ENCODE measurements at places on chromosomes 7 and 10.

DNA sequence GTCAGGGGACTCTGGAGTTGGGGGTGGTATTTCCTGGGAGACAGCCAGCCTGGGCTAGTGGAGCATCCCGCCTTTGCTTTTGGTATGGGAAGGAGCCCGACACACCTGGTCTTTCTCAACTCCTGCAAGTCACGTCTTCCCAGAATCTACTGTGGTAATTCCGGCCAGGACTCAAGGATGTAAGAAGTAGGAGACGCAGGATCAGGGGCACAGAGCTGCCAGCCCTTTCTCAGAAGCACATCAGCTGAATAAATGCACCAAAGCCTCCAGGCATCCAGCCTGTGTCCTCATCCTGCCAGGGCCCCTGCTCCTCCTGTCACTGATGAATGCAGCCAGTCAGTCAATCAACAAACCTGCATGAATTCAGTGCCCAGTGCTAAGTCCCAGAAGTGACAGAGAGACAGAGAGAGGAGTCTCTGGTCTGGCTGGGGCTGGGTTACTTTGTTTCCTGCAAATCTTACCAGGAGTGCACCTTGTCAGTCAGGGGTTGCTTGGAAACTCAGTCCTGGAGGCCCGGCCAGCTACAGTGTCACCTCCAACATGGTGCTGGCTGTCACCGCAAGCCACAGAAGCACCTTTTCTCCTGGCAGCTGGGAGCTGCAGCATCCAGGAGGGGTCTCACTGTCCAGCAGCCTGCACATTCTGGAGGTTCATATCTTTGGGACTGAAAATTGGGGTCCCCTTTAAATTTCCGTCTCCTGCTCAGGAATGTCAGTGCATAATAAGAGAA lies 101.8 kb downstream of the PTPRE start:
- no peak for DNase-seq

- DNase-seq = peak; percentile 93
Measured at GRCh38 chr7:1611708-1612241, 41.9 kb upstream of the PSMG3 start.

- DNase-seq = no peak
Measured at GRCh38 chr7:94022550-94022949, 18.4 kb upstream of the BET1 start.

GRCh38 chr10:132735341-132735775 lies 50.6 kb downstream of the NKX6-2 start:
- no peak for DNase-seq

DNA sequence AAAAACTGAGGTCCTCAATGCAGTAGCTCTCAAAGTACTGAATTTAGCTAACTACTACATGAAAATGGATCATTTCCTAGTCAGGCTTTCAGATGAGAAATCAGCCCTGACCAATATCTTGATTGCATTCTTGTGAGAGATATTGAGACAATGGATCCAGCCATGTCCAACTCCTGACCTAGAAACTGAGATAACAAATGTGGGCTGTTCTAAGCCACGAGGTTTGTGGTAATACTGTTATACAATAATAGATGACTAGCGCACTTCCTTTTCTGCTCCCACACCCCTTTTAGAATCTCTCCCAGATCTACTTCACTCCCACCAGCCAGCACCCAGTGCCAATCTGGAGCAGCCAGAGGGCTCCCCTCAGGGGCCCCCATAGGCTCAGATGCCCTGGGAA lies 209.3 kb upstream of the KMT2E start:
- no peak for DNase-seq

DNA sequence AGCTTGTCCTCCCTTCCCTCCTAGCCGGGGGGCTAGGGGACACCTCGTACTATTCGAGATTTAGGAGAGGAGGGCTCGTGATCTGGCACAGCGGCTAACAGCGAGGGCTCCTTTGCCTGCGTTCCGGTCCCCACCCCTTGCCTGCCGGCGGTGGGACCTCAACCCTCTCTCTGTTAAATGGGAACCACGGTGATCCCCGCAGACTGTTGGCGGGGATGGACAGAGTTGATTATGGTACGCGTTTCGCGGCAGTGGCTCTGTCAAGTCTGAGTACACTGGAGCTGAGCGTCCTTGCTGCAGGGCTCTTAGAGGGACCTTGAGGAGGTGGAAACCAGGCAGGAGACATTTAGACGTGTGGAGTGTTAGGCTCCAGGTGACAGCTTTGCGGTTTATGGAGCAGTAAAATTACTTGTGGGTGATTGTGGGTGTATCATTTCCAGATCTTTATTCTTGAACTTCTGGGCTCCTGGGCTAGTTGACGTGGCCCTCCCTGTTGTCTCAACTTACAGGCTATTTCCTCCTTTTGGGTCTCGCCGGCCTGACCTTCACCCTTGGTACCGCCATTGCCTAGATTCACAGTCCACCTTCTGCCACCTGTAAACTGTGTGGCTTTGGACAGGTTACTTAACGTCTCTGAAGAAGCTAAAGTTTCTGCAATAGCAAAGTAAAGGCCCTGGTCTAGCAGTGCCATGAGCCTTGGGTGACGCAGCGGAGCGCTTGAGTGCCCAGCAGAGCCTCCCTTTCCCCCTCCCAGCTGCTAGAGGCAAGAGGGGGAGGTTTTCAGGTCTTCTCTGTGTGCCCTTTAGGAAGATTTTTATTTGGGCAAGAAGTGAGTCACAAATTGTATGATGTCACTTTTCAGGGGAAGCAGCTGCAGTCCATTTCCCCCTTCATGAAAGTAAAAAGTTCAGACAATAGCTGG lies 739 bp downstream of the CASP7 start:
- peak; percentile 78 for DNase-seq

DNA sequence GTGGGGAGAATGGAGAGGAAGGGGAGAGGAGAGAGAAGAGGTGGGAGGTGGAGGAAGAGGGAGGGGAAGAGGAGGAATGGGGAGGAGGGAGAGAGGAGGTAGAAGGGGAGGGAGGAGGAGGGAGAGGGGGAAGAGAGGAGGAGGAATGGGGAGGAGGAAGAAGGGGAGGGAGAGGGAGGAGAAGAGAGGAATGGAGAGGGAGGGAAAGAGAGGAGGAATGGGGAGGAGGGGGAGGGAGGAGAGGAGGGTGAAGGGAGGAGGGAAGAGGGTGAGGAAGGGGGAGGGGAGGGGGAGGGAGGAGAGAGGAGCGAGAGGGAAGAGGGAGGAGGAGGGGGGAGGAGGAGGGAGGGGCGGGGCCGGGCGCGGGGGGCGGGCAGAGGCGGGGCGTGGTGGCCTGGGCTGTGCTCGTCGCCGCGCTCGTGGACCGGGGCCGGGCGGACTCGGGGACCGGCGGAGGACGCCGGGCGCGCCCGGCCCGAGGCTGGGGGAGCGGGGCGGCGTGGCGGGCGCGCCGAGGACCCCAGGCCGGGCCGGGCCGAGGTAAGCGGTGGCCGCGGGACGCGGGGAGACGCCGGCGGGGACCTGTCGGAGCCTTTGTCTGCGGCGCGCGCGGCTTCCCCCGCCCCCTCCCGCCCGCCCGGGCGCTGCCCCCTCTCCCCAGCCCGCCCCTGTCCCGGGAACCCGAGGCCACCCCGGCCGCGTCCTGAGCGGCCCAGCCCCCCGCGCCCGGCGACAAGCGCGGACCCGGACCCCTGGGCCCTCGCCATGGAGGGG lies at the start of gene SLC29A4:
SLC29A4 (plus strand) TSS at position 401 of the 774 bp plus-strand sequence. CDS start 4,874 bp downstream, outside the sequence.
- peak; percentile 8 for DNase-seq

DNA sequence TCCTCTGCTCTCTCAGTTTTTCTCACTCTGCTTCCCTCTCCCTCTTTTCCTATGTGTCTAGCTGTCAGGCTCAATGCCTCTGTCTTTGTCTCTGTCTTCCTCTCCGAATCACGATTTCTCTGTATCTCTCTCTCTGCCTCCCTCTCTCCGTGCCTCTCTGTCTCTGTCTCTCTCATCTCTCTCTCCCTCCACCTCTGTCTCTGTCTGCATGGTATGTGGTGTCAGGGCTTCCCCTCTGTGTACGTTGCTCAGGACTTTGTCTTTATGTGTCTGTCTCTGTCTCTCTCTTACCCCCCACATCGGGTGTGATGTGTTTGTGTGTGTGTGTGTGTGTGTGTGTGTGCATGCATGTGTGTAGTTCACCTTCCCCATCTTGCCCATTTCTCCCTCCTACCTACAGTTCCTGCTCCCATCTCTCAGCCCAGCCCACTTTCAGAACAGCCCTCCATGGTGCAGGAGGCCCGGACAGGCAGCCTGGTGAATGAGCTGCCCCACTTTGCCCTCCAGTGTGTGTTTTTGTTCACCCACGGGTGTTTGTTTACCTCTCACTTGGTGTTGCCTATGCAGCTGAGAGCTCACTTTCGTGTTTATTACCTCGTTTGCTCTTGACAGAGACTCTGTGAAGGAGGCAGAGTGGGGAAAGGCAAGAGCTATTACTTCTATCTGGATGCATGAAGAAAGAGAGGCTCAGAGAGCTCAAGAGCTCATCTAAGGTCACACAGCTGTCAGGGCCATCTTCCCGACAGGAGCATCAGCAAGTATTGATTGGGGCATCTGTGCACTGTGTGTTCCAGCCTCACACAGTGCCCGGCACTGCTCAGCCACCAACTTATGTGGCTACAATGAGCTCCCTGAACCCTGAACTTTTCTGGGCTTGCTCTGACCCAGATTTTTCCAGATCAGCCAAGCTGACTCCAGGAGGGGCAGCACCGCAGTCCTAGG lies 163.5 kb upstream of the ZMIZ1 start:
- DNase-seq = no peak

DNA sequence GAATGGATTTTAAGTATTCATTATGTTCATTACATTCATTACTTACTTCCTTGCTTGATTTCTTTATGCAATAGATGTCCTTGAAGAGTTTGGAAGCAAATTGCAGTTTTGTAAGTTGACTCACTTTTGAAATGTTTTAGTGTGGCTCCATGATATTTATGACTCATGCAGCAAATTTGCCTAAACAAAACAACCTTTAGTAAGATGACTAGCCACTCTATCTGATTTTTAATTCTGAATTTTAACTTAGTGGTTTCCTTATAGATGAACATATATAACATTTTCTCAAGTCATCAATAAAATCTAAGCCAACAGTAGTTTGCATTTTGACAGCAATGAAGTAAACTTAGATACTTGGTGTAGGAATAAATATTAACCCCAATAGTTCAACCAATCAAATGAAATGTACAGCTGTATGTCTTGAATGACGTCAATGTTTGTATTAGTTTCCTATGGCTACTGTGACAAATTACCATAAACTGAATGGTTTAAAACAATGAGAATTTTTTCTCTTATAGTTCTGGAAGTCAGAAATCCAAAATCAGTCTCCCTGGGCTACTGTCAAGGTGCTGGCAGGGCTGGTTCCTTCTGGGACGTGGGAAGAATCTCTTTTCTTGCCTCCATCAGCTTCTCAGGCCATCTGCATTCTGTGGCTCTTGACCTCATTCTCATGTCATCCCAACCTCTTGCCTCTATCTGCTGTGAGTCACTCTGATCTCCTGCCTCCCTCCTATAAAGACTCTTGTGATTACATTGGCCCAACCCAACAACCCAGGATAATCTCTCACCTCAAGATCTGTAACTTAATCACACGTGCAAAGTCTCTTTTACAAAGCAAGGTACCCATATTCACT lies 73.4 kb downstream of the AHR start:
- peak; percentile 96 for DNase-seq

DNA sequence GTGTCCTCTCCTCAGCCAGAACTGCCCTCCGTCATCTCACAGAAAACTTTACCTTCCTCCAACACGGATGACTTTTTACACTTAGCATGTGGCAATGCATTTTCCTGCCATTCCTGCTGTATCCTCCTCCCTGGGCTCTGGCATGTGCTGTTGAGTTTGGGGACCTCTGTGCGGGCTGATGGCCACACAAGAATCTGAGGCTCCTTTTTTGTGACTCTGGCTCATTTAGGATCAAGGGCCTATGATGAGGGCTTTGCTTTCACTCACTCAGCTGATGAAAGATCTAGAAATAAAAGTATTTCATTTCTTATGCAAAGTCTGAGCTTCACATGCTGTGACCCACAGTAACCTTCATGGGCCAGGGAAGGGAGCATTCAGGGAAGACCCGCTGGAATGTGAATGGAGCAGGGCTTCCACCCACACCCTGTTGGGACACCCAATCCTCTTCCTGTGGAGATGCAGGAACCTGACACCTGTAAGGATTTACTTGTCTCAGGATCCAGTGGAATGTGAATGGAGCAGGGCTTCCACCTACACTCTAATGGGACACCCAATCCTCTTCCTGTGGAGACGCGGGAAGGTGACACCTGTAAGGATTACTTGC lies 500.3 kb upstream of the MKI67 start:
- DNase-seq = no peak

DNA sequence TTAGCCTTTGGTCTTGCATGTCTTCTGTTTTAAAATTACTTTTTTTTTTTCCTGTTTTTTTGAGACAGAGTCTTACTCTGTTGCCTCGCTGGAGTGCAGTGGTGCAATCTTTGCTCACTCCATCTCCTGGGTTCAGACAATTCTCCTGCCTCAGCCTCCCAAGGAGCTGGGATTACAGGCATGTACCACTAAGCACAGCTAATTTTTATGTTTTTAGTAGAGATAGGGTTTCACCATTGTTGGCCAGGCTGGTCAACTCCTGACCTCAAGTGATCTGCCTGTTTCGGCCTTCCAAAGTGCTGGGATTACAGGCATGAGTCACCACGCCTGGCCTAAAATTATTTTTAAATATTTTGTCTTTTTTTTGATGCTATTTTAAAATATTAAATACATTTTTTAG lies 38.5 kb downstream of the MLLT10 start:
- no peak for DNase-seq

DNA sequence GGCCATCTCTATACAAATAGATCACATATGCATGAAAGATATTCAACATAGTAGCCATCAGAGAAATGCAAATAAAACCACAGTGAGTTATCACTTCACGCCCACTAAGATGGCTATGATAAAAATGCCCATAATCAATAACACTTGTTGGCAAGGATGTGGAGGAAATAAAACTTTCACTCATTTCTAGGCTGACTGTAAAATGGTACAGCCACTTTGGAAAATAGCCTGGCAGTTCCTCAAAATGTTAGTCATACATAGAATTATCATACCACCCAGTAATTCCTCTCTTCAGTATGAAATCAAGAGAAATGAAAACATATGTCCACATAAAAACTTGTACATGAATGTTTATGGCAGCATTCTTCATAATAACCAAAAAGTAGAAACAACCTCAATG lies 324.9 kb downstream of the LRRTM3 start:
- DNase-seq = peak; percentile 11

DNA sequence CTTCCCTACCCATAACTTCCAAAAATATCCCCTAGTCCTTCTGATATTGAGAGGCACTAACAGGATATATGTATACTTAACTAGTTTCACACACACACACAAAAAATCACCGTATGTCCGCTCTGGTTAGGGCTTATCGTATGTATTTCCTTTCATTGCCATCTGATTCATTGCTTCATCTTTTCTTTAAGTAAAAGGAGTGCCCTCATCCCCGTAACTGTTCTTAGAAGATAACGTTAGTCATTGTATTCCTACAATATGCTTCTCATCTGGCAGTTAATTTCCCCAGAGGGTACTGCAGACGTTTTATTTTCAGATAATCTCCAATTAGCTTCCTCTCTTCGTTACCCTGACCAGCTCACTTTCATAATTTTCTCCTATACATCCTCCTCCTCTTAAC lies 37.3 kb downstream of the NRCAM start:
- no peak for DNase-seq

- DNase-seq = no peak
Measured at GRCh38 chr7:75066521-75066920, 7.1 kb downstream of the RCC1L start.

- DNase-seq = no peak
Measured at GRCh38 chr7:86706406-86706805, 62.7 kb downstream of the GRM3 start.
